Right lobe of liver (tissue), 6 donors: ENCODE measurements at places on chromosomes 6 and 20.

DNA sequence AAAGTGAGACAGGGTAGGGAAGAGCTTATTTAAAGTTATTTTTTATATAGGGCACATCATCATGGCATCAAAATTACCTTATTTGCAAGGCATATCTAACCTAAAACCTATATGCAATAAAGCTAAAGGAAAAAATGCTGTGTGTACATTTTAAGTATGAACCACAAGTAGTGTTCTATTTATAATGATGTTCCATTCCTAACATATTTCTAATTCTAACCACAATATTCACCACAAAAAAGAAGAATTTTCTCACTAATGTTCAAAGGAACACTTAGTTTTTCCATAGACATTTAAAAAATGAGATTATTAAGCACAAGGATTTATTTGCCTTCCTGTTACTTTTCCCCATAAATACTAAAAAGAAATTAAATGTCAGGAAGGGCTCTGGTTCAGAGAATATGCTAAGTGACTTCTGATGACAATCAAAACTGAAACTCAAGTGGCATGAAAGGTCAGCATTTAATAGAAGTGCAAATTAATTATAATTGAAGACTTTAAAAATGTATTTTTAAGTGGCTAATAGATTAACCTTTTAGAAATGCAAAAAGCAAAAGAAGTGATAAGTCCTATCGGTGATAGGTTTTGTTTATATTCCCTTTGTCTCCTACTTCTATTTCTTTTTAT is 25.1 kb downstream of the GPR63 start:
- no peak for DNase-seq

GRCh38 chr6:170243791-170244291 is 47.0 kb downstream of the DLL1 start:
- no peak for DNase-seq

DNA sequence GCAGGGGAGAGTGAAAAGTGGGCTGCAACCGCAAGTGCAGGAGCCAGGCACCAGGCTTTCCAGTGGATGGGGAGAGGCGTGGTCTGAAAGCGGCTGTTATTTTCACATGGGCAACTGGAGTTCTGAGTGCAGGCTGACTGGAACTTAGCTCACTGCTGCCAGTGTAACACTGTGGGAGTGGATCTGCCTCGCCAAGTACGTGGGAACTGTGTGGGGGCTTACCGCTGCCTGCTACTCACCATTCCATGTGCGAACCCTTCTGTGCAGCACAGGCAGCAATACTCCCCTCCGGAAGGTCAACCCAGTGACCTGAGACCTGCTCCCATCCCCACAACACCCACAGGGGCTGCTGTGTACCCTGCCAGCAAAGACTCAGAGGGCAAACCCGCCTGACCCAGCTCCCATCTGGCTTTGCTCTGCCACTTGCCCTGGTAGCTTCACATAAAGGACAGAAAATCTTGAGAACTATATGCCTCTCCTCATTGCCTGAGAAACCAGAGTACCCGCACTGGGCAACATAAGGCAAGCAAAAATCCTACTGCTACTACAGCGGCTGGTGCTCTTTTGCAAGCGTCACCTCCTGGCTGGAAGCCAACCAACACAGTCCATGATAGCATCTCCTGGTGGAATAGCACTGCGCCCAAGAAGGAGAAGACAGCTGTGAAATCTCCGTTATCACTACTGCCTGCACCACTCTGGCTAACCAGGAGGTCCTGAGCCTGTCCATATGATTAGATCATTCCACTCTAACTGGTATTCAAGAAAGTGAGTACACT is 54.4 kb upstream of the SIRPG start:
- peak; percentile 24 for DNase-seq

GRCh38 chr6:147758303-147758702 is 249.8 kb downstream of the SAMD5 start:
- DNase-seq = no peak

DNA sequence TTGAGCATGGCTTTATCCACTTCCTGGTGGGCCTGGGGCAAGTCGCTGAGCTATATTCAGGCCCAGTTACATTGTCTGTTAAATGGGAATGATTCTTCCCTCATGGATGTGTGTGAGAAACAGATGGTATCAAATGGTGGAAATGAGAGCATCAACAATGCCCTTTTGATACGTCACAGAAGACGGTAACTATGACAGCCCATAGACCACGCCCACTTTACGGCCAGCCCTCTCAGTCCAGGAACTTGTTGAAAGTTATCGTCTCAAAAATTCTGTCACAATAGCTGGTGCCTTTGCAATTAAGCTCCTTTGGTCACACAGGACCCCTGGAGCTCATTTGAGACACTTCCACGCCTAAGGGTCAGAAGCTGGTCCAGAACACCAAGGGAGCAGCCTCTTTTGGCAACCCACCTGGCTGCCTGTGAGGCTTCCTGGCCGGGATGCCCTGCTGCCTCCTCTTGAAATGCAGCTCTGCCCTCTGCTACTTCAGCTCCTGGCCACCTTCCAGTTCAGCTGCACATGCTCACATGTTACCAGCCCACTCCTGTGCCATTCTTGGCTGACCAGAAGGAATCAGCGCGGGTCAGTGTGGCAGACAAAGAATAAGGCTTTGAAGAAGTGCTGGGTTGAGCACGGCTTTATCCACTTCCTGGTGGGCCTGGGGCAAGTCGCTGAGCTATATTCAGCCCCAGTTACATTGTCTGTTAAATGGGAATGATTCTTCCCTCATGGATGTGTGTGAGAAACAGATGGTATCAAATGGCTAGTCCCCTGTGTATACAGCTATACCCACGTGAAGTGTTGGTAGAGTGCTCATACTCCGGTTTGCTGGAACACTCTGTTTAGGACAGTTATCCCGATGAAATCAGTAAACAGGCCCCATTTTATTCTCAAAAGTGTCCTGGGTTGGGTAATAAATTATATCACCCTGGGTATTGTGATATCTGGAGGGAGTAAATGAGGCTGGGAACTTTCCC is 199.2 kb upstream of the SUPT3H start:
- no peak for DNase-seq

DNA sequence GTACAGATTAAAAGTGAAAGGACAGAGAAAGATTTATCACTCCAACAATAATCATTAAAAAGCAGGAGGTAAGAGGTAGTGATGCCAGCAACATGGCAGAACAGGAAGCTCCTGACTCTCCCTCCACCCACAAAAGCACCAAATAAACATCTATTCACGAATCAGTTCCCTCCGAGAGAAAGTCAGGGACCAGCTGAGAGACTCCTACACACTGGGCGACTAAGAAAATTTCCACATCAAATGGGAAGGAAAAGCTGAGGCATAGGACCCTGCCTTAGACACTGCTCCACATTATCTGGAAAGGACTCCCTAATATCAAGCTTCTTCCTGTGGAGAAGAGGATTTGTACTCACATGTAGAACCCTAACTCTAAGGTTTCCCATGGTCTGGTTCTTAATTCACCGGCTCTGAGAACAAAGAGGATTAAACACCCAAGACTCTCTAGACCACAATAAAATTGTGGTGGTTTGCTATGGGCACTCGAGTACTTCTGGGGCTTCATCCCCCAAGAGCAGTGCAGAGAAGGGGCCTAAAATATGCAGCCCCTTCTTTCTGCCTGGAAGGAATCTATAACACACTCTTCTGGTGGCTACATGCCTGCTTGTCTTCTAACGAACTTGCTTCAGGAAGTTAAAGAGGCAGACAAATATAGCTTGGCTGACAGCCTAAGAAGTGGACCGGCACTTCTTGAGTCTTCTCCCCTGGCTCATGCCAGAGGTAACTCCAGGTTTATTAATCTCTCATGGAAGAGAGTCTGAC is 29.4 kb upstream of the ASF1A start:
- no peak for DNase-seq

DNA sequence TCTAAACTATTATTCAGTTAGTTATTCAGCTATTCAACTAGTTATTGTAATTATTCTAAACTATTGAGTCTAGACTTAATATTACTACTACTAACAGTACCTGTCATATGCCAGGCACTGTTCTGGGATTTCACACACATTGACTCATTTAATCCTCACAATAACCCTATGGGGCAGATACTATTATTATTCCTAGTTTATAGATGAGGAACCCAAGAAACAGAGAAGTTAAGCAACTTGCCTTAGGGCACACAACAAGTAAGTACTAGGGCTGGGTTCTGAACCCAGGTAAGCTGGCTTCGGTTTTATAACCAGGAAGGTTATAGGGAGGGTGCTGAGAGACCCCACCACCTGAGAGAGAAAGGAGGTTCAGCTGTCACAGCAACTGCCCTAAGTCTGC is 7.8 kb downstream of the TEAD3 start:
- no peak for DNase-seq

DNA sequence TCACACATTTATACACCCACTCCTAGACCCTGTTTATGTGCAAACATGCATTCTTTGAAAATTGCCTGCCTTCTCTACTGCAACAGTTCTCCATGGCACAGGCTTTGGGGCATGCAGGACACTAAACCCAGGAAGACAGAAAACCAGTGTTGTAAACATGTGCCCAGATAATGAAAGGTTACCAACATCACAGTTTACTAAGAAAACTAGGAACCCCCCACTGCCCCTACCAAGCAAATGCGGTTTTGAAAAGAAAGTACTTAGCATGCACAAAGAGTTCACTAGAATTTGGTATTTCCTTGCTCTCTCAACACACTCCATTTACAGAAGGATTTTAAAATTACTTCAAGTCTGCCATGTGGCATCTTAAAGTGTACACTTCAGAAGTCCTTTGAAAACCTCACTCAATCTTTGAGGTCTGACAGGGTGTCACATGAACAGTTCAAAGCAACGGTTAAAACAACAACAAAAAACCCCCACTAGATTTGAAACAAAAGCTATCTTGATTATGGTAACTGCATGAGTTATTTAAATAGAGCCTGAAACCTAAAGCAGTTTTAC is 245.0 kb downstream of the GMPR start:
- DNase-seq = no peak

DNA sequence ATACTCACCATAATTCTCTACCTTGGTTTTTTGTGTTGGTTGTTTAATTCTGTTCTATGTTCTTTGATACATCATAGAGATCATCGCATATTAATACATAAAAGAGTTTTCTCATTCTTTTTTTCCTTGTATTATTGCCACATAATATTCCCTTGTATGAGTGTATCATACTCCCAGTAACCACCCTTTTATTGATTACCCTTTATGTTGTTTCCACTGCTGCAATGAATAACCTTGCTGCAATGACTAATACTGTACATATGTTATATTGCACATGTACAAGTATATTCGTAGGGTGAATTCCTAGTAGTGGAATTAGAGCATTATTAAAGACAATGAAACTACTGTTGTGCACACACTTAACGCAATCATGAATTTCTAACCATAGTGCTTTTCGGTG is 9.1 kb upstream of the SF3B5 start:
- DNase-seq = no peak

DNA sequence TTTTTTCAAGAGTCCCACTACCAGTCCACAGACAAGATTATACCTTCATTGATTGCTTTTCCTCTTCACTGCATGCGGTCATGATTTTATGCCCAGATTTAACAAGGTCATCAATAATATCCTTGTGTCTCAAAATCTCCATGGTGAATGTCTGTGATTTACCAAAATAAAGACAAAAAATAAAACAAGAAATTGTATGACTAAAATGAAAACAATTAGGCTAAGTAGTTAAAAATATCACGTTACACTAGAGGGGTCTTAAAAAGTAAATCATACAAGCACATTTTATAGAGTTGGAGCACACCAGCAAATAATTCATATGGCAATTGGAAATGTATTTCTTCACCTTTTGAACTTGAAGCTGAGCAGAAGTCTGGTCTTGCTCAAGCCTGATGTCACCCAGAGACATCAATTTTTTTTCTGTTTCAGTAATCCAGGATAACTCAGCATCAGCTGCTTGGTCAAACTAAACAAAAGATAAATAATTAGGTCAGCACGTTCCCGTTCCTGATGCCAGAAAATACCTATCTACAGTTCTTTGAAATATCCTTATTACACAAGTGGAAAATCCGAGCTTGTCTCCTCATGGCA is 125.4 kb downstream of the DST start:
- DNase-seq = no peak

DNA sequence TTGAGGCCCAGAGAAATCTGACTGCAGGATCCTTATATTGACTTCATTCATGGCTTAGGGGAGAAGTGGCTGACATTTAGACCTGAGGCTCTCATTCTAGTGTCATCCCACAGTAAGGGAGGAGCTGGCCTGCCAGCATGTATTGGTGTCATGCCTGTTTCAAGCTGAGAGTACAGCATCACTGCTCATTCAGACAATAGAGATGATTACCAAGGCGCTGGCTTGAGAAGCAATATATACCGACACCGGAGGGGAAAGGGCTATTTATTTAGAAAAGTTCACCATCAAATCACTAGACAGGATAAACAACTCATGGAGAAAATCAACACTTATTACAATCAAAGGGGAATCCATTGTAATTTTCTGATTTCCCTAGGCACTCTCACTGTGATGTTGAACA is 84.4 kb upstream of the HDAC2 start:
- DNase-seq = no peak

- DNase-seq = no peak
These were observed 682 bp upstream of the ZSCAN9 start for GRCh38 chr6:28224131-28225055.

GRCh38 chr20:53513489-53514298 is 79.9 kb downstream of the ZNF217 start:
- peak; percentile 14 for DNase-seq

DNA sequence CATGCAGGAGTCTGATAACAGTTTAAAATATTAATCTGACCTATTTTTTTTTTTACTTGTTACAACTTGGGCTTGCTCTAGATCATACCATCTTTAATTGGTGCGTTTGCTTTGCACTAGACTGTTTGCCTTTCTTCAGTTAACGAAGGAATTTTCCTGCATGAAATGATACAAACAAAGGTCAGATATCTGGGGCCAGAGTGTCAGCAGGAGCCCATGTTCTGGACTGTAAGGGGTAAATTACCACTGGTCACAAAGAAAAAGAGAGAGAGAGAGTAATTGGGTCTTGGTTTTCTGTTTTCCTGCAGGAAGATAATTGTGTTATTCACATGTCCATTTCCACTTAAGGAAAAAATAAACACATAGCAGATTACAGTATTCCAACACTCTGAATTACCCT is 399.4 kb upstream of the MARCKS start:
- DNase-seq = no peak

DNA sequence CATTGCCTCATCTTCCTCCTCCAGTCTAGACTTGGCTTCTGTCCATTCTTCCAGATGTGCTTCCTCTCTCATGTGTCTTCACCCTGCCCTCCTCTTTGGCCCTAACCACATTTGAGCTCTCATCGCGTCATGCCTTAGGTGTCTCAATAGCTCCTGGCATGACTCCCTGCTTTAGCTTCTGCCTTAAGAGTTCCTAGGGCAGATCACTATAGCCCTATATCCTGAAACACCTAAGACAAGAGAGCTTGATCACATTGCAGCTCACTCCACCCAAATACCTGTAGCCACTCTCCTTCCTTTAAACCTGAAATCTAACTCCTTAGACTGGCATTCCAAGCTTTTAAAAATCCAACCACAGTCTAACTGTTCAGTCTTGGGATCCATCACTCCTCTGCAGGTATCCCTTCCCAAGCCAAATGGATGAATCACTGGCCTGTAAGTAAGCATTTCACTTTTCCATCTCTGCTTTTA is 69.0 kb upstream of the STXBP5 start:
- DNase-seq = no peak

DNA sequence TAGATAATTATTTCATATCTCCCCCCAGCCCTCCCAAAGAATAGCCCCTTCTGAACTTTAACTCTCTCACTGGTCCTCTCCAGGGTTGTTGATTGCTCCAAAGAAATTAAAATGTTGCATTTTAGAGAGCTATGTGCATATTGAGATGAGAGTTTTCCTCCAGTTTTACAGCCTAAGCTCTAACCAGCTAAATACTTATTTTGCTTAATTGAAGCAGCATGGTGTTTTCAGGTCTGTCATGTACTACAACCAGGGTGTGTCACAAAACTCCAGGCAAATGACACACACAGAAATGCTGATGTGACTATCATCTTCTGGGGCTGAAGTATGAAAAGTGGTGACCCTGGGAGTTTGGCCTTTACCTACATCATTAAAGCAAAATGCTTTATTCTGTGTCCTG is 196.8 kb upstream of the STXBP5 start:
- DNase-seq = no peak
